ENCODE measurements at places on chromosomes 16 and 17.
A peak's percentile ranks its signal among the peaks of the same experiment; 100 is the strongest.

- no peak for DNase-seq
These were observed 248.9 kb downstream of the SLC39A11 start for GRCh38 chr17:72843591-72843990.

DNA sequence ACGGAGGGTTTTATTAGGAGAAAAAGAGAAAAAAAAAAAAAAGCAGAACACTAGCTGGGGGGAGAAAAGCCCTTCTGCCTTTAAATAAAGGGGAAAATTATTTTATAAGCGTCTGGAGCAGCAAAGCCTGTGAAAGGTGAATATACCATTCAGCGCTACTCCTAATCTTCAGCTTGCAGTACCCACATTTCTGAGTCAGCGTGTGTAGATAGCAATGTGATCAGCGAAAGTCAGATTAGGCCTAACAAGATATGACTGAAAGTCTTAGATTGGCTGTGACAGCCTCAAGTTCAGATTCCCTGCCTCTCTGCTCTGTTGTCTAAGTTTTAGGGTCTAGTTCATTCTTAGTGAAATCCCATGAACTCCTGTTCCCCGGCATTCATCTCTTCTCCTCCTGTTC lies 279.5 kb downstream of the TMEM114 start:
- no peak for DNase-seq

- no peak for DNase-seq
These were observed 299.8 kb upstream of the SALL1 start for GRCh38 chr16:51450909-51451308.

GRCh38 chr16:71852158-71852557 lies 6.4 kb downstream of the ATXN1L start:
- DNase-seq, result no peak

- no peak for DNase-seq
These were observed 28.6 kb downstream of the WDR45B start for GRCh38 chr17:82619641-82620040.

DNA sequence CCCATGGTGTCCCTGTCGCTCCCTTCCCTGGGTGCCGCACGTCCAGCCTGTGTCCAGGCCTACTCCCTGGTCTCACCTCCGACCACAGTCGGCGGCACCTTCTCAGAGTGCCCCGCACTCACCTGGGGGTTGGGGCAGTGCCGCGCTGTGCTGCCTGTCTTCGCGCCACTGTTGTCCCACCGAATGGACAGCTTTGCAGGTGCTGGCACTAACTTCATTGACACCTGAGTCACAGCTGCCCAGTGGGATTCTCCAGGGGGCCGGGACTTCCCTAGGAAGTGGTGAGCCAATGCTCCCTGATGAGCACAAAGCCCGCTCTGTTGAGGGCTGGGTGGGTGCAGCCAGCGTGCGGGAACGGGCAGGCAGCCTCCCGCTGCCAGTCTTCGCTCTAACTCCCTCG lies 24.3 kb upstream of the DBNDD1 start:
- no peak for DNase-seq

DNA sequence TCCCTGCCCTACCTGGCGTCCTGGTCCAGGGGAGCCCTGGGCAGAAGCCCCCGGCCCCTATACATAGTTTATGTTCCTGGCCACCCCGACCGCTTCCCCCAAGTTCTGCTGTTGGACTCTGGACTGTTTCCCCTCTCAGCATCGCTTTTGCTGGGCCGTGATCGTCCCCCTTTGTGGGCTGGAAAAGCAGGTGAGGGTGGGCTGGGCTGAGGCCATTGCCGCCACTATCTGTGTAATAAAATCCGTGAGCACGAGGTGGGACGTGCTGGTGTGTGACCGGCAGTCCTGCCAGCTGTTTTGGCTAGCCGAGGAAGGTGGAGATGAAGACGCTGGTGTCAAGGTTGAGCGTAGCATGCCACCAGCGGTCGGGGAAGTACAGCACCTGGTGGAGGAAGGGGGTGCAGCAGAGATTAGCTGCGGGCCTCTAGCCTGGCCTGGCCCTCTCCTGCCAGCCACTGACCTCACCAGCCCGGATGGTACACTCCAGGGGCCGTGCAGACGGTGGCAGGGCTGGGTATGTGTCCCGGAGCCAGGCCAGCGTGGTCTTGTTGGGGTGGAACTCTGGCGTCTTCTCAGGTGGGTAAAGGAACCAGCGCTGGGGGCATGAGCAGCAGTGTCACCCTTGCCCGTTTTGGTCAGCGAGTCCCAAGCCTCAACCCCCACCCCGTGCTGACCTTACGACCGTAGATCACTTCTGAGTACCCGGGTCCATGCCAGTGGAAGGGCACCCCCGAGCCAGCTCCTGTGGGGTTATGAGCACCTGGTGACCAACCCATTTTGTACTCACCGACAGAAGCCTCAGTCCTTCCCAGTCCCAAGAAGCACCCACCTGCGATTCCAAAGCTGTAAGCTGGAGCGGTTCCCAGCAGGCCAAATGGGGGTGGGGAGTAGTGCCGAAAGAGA lies 1.4 kb downstream of the JMJD8 start:
- DNase-seq, result no peak

DNA sequence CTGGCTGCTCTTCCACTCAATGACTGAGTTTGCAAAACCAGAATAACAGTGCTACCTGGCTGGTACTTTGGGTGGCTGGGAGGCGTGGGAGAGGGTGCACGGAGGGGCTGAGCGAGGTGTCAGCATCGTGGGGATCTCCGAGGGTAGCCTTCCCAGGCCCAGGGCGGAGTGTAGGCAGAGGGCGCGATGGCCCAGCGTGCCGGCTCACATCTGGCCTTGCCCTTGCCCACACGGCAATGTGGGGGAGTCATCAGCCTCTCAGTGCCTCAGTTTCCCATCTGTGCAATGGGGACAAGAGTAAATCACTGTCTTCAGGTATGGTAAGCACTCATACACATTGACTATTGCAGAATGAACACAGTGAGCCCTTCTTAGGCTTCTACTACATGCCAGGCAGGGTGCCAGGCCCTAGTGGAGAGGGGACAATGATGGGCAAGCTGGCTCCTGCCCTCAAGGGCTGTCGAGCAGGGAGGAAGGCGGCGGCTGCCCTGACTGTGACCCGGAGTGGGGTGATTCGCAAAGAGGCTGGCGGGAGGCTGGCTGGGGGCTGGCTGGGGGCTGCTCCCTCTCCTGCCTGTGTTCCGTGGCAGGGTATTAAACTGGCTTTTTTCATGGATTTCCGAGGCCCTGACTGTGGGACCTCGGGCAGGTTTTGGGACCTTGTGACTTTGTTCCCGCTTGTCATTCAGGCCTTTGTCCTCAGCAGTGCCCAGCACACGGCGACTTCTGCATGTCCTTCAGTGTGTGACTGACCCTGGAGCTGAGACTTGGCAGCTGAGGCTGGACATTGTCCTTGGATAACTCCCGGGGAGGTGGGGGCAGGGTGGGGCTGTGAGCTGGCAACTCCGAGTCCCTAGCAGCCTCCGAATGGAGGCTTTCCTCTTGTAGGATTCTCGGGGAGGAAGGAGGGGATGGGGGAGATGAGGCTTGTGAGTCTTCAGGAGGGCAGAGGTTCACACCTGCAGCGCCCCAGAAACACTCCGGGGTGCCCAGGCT lies 243.1 kb downstream of the SEC14L1 start:
- no peak for DNase-seq

- DNase-seq, result no peak
These were observed 397.4 kb downstream of the SOX9 start for GRCh38 chr17:72518159-72518732.

- DNase-seq, result no peak
These were observed 214.1 kb downstream of the RPTOR start for GRCh38 chr17:80758481-80759376.

GRCh38 chr16:85206472-85207356 lies 94.4 kb upstream of the CIBAR2 start:
- peak; percentile 61 for DNase-seq

GRCh38 chr17:56009795-56010651 lies 143.3 kb upstream of the ANKFN1 start:
- DNase-seq, result peak; percentile 77

DNA sequence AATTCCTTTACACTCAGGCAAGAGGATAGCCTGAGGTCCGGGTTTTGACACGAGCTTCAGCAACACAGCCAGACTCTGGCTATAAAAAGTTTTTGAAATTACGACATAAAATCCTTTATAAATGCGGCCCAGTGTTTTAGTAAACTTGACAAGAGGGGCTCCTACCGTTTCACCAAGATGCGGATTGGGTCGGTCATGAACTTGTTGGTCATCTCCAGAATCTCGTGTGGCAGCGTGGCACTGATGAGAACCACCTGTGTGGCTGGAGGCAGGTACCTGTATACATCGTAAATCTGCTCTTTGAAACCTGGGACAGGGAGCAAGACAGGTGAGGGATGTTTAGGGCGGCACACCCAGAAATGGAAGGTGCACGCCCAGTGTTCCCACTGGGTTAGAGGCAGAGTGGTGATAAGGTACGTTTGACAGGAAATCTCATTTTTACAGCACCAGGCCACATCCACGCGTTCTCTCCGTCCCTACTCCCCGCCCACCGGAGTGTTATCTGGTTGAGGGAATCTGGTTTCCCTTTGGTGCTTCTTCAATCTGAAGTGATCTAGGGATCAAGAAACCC lies 8.0 kb downstream of the EIF4A3 start:
- no peak for DNase-seq

DNA sequence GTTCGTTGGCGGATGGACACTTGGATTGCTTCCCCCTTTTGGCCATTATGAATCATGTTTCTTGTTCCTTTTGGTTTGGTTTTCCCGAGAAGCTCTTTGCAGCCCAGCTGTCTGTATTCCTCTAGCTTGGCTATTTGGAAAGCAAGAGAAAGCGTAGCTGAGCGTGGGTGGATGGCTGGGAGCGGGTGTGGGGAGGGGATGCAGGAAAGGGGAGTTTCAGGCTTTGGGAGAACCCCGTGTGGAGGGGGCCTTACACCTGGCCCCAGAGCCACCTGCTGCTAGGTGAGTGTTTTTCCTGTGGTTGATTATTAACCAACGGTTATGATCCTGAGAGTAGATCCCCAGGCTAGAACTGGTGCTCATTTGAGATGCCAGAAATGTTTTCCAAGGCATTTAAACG lies 103.7 kb downstream of the RAP1GAP2 start:
- no peak for DNase-seq

GRCh38 chr16:30982548-30983288 lies 2.3 kb upstream of the HSD3B7 start:
- DNase-seq, result no peak

DNA sequence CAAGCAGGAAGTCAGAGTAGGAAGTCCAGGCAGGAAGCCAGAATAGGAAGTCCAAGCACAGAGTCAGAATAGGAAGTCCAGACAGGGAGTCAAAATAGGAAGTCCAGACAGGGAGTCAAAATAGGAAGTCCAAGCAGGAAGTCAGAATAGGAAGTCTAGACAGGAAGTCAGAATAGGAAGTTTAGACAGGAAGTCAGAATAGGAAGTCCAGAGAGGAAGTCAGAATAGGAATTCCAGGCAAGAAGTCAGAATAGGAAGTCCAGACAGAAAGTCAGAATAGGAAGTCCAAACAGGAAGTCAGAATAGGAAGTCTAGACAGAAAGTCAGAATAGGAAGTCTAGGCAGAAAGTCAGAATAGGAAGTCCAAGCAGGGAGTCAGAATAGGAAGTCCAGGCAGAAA lies 105.3 kb upstream of the C16orf82 start:
- no peak for DNase-seq

DNA sequence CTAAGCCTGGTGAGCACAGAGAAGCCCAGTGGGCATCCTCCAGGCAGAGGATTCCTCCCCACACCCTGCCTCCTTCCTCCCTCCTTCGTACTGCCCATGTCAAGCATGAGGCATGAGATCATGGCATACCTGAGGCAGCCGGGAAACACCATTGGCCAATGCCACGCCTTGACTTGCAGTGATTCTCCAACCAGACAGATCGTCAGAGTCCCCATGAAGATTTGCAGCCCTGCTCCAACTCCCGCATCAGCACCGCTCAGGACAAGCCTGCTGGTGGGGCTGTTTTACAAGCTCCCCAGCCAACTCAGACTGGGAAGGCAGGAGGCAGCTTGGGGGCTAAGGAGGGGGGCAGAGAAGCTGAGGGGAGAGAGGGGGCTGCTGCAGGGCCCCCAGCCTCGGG lies 2.9 kb upstream of the KRT16 start:
- DNase-seq, result peak; percentile 34

DNA sequence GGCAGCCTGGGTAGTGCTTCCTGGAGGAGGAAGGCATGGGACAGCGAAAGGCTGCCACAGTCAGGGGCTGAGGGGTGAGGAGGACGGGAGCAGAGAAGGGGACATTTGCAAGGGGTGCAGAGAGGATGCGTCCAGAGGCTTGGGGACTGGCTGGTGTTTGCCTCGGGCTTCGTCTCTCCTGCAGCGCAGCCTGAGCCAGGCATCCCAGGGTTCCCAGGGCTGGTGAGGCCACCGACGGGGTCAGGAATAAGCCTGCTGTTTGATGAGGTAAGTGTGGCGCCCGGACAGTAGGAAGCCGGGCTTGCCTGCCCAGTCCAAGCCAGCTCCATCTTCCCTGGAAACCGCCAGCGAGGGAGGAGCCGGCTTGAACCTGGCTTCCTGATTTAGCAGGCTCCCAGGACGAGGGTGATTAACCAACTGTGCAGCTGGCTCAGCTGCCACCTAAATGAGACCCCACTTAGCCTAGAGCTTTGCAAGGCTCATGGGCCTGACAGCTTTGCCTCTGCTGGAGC lies 47.8 kb downstream of the PITPNM3 start:
- DNase-seq, result no peak

DNA sequence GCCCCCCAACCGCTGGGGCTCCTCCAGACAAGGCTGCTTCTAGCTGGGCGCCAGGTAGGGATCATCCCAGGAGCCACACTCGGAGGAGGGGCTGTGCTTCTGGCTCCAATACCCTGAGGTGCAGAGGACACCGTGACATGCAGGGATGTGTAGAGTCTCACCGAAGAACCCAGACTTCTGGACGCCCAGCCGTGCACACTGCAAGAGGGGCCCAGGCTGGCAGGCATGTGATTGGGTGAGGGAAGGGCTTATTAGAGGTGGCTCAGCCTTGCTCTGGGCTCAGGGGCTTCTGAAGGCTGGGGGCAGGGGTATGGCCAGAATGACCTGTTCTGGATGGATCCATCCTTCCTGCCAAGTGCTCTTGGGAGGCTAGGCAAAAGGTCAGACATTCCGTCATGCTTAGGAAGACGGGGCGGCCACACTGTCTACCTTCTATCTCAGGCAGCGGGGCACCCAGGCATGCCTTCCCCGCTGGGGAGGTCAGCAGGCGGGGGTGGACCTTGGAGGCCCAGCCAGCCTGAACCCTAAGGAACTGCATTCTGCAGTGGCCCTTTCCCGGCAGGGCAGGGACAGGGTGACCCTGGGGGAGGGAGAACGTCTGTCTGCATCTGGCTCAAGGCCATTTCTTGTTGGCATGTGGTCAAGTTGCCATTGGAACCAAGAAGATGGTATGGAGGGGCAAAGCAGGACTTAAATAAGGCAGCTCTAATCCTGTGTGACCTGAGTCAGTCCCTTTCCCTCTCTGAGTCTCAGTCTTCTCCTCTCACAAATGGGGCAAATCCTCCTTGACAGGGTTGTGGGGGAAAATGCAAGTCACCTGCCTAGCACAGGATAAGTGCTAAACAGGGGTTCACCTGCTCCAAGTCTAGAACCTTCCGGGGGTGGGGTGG lies 5.8 kb upstream of the ADGRG1 start:
- DNase-seq, result no peak

GRCh38 chr16:1992704-1993317 lies 3.0 kb downstream of the SYNGR3 start:
- DNase-seq, result peak; percentile 51

GRCh38 chr17:36869441-36869840 lies 67.8 kb upstream of the LHX1 start:
- DNase-seq, result no peak

Data from neural progenitor cell (in vitro differentiated cells).